ENCODE measurements at places on chromosomes 3 and 15. TPM values are rescaled to one million over a fixed set of nuclear protein-coding genes. Genes with fewer than 3 reads are reported as not detected.

DNA sequence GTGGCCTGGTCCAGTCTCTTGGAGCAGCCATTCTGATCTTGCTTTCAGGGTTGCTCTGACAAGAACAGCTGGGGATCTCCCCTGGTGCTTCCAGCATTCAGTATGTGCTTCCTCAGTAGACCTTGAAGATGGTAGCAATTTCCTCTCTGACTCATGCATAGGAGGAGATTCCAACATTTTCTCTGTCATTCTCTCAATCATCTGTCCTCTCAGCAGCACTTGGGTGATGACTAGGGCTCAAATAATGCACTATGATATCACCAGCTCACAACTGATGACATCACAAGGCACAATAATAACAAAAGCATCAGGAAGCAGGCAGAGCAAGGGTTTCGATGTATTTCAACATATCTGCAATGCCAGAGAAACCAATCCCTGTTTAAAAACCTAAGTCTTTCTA is 52.7 kb downstream of the NFKBIZ start:
- no peak for DNase-seq

- no peak for DNase-seq
Measured at GRCh38 chr3:151483961-151484520, 23.2 kb upstream of the IGSF10 start.

DNA sequence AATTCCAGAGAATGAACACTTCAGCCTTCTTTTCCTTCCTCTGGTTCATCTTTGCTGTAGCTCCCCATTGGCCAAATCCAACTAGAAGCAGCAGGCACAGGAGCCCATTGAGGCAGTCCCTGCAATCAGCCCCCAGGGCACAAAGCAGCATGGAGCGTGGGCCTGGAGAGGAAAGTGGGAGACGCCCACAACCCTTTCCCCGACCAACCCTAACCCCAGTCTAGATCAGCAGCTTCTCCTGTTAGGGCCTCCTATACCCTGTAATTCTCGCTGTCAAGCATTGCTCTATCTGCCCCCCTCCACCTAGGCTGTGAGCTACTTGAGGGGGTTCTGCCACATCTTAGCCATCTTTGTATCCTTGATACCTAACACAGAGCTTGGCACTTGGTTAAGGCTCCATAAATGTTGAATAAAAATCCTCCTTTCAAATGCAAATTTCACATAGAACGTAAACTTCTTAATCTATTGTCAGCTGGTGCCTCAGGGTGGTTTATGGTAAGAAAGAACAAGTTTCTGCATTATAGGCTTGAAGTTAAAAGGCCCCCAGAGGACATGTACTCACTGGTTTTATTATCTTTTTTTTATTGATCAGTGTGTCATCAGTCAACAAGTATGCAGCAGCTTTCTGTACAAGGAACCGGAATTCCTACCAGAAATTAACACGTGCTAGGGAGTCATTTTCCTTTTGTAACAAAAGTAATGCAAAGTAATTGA is 97.9 kb upstream of the PFN2 start:
- DNase-seq: no peak

GRCh38 chr15:85408270-85408746 is 27.9 kb downstream of the AKAP13 start:
- no peak for DNase-seq

DNA sequence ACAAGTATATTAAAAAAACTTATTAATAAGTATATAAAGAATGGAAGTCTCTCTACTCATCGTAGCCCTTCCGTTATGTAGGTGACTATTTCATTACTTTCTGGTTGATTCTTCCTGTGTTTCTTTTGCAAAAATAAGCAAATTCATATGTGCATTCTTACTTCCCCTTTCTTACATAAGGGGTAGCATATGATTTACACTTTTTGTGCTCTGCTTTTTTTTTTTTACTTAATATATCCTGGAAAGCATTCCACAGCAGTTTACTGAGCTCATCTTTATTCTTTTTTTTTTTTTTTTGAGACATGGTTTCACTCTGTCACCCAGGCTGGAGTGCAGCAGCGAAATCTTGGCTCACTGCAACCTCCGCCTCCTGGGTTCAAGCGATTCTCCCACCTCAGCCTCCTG is 12.9 kb downstream of the SCAMP5 start:
- no peak for DNase-seq

- no peak for DNase-seq
Measured at GRCh38 chr3:78665776-78666469, 1101.9 kb downstream of the ROBO1 start.

GRCh38 chr3:31105438-31106077 is 211.1 kb upstream of the GADL1 start:
- DNase-seq: no peak

GRCh38 chr3:47669026-47669749 is 90.5 kb upstream of the CSPG5 start:
- no peak for DNase-seq

GRCh38 chr3:119362010-119362409 is 67.8 kb downstream of the ARHGAP31 start:
- peak; percentile 59 for DNase-seq

DNA sequence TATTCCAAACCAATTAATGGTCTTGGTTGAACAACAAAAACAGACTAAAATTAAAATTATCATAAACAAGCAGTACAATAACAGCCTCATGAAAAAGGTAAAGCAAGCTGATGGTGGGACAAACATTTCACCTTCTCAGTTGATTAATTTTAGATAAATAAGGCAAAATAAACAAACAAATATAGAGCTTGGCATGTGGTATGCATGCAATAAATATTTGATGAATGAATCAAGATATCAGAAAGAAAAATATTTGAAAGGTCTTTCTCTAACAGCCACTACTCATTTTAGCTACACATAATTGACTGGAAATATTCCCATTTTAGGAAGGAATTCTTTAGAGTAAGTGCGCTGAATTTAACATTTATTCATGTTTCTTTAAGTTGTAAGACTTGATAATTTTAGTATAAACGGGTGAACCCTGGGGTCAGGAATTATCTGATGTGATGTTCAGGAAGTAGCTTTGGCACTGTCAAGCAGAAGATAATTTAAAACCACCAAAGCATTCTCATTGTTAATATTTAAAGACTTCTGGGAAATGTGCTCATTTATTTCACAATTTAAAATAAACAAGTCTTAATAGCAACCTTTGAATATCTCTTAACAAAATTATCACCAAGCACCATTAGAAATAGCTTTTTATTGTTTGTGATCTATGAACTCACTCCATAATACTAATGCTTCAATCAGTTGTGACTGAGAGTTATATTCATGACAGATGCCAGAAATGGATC is 372.3 kb upstream of the TGFBR2 start:
- no peak for DNase-seq

DNA sequence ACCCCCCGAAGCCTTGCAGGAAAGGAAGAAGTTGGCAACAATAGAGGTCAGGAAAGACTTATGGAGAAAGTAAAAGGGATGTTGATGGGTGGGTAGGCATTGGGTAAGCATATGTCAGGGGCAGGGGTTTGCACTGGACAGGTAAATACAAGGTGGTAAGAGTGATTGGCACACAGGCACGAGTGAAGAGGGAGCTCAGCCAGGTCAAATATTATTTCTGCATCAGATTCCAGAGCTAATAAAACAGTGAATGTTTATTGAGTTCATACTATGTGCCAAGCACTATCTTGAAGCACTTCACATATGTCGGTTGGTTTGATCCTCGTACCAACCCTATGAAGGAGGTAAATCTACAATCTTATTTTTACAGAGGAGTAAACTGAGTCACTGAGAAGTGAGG is 6.6 kb downstream of the CLSTN2 start:
- no peak for DNase-seq

GRCh38 chr3:32391643-32392535 is at the start of gene CMTM7:
Gene CMTM7 (plus strand): TSS chr3:32391853. CDS start chr3:32391907, 54 bp downstream.
- peak; percentile 87 for DNase-seq

- no peak for DNase-seq
Measured at GRCh38 chr3:171256445-171257250, 203.6 kb downstream of the TNIK start.

DNA sequence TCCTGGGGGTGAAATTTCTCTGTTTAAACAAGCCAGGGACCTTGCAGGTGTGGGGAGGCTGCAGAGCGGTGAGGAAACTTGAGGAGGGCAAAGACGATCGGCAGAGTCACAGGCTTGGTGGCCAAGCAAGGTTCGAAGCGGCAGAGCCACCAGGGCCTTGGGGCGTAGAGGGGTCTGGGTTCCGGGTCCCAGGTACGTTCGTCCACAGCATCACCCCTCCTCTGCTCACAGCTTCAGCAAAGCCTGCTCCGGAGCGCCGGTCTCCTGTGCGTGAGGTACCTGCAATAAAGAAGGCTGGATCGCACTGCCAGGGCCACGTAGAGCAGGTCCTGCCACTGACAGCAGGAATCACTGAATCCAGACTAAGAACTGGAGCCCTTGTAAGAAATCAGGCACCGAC is 66.8 kb upstream of the PCSK6 start:
- no peak for DNase-seq

DNA sequence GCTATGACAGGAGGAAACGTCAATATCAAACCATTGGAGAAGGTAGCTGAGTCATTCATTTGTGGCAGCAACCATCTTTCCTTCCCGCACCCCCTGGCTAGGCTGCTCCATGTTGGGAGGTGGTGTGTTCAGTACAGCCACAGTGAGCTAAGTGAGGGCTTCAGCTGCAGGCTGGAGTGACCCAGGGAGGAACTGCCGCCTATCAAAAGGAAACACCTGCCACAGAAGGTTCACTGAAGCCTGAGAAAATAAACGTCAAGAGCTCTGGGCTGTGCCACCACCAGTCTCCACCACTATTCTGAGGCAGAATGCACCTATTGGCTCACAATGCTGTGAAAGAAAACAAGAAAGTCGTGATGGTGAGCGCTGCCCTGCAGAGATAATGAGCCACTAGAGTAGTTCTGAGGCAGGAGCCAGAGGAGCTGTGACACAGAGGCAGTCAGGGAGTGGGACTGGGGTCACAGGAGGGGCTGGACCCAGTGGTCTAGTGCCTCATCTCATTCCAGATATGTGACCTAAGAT is 34.8 kb upstream of the CD47 start:
- DNase-seq: no peak

LRRC34 gene
- total RNA-seq: 4.8 TPM

PLA2G4E gene
- 1.1 TPM for total RNA-seq

GP9 gene
- total RNA-seq: 2.6 TPM

EPHA3 gene
- total RNA-seq: 1.4 TPM

RBPMS2 gene
- 4.0 TPM for total RNA-seq

All from lower lobe of right lung (tissue), 2 donors.